RCC 7860 (cell line): ENCODE measurements at places on chromosomes 1 and 21.

GRCh38 chr1:5522531-5523145 lies 469.6 kb downstream of the NPHP4 start:
- no peak for DNase-seq

GRCh38 chr1:197961449-197961848 lies 44.3 kb downstream of the LHX9 start:
- DNase-seq: no peak

DNA sequence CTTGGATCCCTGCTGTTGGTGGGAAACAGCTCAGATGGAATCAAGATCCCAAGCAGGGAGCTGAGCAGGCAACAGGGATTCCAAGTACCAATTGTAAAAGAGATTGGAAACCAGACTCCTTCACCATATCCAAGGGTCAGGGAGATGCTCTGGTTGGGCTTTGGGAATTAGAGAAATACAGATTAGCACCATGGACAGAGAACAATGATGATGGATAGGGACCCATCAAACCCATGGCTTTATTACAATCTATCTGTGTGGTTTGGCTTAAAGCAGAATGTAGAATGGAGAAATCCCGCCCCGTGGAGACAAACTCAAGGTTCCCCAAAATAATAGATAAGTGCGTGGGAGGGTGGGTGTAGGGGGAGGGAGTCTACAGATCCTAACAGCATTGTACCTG lies 120.7 kb upstream of the CSF3R start:
- DNase-seq: no peak

DNA sequence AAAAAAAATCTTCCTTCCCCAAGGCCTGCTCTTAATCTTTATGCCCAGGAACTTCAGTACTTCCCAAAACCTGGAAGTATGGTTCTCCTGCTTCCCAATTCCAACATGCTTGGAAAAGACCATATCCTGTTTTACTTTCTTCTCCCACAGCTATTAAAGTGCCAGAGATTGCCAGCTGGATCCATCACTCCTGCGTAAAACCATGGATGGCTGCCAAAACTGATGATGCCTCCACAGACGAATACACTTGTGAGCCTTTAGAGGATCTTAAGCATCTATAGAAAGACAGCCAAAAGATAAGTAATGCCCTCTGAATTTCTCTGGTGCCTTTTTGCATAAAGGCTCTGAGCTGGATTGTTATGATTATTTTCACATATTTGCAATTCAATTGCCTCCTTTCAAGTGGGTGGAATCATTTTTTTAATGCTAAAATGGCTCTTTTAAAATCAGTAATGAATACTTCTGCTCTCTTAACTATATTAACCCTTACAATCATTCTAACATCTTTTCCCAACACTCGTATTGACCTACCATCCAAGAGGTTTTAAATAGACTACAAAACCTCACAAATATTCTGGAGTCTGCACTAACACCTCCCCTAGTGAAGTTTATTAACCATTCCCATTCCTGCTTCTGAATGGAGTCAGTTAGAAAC lies 1807.8 kb downstream of the BRINP3 start:
- DNase-seq: no peak

DNA sequence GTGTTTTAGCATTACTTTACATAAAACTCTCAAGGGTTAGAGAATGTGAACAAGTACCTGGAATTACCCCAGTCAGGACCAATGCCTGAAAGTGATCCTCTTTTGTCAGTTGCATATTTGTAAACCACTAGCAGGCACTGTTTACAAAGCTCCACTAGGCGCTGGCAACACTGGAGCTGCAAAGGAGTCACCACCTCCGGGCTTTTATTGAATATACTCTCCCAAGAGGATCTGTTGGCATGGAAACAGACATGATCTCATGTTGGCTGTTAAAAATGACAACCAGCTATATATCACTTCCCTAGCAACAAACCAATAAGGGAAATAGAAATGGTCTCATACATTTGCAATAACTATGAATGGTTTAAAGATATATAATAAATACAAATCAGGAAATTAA lies 116.0 kb downstream of the TTLL7 start:
- peak; percentile 19 for DNase-seq

GRCh38 chr21:40915114-40915513 lies 68.2 kb upstream of the DSCAM start:
- DNase-seq: no peak
